ENCODE measurements at places on chromosomes 4 and X. TPM values are rescaled to one million over a fixed set of nuclear protein-coding genes. Genes with fewer than 3 reads are reported as not detected.
A peak's percentile ranks its signal among the peaks of the same experiment; 100 is the strongest.

TMPRSS11A gene
- not detected for total RNA-seq

VCX3B gene
- total RNA-seq, result not detected

BTC gene
- 7.8 TPM for total RNA-seq

TRIM60 gene
- not detected for total RNA-seq

INTU gene
- total RNA-seq, result 27.4 TPM

NAA11 gene
- not detected for total RNA-seq

GRCh38 chr4:47413521-47413920 is 50.0 kb downstream of the COMMD8 start:
- no peak overlapping the region for H3K27ac ChIP-seq
- H3K27me3 ChIP-seq, result no peaks in the 10 kb centered on the region
- no peaks in the 10 kb centered on the region for H3K4me1 ChIP-seq
- no peaks in the 10 kb centered on the region for H3K36me3 ChIP-seq
- no peak overlapping the region for H3K4me3 ChIP-seq
- no peak for DNase-seq

- H3K4me1 ChIP-seq, result no peaks in the 10 kb centered on the region
- no peak overlapping the region for H3K27ac ChIP-seq
- no peak overlapping the region for H3K4me3 ChIP-seq
- no peak for DNase-seq
These were observed 9.6 kb upstream of the SGMS2 start for GRCh38 chr4:107815158-107815557.

DNA sequence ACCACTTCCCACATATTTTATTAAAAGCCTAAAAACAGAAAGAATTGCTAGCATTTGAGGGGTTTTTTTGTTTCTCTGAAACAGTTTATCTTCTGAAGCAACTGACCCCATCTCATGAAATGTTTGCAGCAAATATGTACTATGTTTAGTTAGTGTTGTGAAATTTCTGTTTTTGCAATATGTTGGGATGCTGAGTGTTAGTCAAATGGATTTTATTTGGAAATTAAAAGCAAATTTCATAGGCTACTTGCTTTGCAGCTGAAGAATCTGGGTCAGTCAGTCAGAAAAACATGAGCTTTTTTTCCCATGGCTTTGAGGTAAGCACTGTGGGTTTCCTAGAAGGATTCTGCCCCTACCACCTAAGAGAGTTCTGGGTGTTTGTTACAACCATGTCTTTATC is 184.9 kb upstream of the DKK2 start:
- no peak overlapping the region for H3K27ac ChIP-seq
- H3K27me3 ChIP-seq, result no peaks in the 10 kb centered on the region
- no peak for DNase-seq
- no peak overlapping the region for H3K4me3 ChIP-seq

DNA sequence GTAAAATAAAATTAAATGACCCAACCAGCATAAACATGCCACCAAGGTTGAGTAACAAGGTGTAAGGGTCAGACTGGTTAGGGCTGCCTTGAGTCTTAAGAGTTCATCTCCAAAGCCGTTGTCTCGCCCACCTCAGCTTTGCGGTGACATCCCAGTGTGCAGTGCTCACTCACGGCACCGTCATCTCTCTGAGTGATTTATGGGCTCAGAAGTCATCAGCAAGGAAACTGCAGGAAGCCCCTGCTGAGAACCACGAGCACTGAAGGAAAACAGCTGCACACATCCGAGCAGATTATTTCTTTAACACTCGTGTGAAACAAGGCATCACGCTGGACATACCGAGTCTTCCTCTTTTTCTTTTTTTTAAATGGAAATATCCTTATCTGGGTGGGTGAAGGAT is 411.1 kb downstream of the TRIML1 start:
- no peaks in the 10 kb centered on the region for H3K4me1 ChIP-seq
- H3K27ac ChIP-seq, result no peak overlapping the region
- H3K4me3 ChIP-seq, result no peak overlapping the region
- no peaks in the 10 kb centered on the region for H3K36me3 ChIP-seq
- no peak for DNase-seq

- no peak for DNase-seq
- no peak overlapping the region for H3K27ac ChIP-seq
- H3K36me3 ChIP-seq, result no peaks in the 10 kb centered on the region
- H3K27me3 ChIP-seq, result peaks cover 99% of the 10 kb centered on the region
- no peaks in the 10 kb centered on the region for H3K4me1 ChIP-seq
These were observed 85.7 kb downstream of the FAM53A start for GRCh38 chr4:1598206-1599025.

DNA sequence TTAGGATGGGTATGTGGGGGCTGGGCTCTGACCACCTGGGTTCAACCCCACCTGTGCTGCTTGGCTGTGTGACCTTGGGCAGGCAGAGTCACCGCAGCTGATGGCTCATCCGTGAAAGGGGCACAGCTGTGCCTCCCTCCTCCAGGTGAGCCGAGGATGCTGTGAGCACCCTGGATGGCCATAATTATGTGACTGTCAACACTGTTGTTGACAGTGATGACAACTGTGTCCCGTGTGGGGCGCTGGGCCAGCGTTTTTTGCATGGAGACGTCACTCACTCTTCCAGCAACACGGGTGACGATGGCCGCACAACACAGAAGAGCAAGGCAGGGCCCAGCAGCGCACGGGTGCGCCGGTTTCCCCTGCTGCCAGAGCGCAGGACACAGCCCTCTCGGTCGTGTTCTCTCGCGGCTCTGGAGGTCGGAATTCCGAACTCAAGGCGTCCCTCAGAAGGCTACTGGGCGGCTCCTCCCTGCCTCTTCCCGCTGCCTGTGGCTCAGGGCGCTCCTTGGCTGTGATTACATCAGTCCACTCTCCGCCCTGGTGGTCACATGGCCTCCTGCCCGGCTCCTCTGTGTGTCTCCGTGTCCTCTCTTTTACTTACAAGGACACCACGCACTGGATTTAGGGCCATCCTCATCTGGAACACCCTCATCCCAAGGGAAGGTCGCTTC is 1.3 kb downstream of the SH3TC1 start:
- H3K27me3 ChIP-seq, result no peaks in the 10 kb centered on the region
- peak overlapping the region; percentile 87 for H3K27ac ChIP-seq
- peaks cover 51% of the 10 kb centered on the region for H3K4me1 ChIP-seq
- peaks cover 7% of the 10 kb centered on the region for H3K36me3 ChIP-seq
- peak overlapping the region; percentile 46 for H3K4me3 ChIP-seq
- DNase-seq, result peak; percentile 68

DNA sequence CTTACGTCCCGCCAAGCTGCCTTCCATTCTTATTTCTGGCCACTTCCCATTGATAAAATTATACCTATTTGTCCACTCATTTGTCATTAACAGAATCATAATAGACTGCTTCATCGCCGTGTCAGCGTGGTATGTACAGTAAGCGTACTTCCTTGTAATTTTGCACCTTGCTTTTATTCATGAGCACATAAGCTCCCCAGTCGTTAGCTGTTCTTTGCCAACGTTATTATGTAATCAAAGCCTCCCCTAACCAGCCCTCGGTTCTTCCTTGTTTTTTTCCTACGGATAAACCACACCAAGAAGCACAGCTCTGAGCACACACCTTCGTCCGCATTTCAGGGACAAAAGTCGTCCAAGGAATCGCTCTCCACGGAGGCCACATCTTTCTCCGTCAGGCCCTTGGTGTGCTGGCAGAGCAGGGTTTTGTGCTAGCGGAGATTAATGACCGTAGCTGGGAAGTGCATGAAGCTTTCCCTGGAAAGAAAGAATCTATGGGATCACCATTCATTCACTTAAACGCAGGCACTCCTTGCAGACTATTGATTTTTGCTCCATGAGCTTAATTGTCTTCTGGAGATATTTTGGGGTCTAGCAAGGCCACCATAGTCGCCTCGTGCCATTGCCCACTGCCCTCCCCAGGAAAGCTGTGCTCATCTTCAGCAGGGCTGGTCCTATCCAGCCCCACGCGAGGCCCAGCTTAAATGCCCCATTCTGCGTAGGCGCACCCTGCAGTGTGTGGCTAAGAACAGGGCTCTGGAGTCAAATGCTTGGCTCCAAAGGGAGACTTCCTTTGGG is 200.9 kb upstream of the PSAPL1 start:
- no peaks in the 10 kb centered on the region for H3K27me3 ChIP-seq
- no peak overlapping the region for H3K4me3 ChIP-seq
- H3K36me3 ChIP-seq, result no peaks in the 10 kb centered on the region
- no peaks in the 10 kb centered on the region for H3K4me1 ChIP-seq
- no peak overlapping the region for H3K27ac ChIP-seq

DNA sequence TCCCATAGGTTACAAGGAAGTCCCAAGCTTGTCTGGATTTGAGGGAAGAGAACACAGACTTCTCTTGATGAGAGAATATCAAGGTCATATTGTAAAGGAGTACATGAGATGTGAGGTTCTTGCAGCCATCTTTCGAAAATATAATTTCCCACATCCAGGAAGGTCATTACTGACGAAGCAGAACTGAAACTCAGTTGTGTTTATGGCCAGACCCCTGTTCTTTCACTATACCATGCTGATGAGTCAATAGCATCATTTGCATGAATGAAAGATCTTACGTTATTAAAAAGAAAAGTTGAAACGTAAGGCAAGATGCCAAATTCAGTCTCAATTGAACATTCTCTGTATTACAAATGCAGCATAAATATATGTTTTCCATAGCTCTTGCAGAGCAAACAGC is 14.2 kb upstream of the CCDC149 start:
- no peaks in the 10 kb centered on the region for H3K27me3 ChIP-seq
- H3K27ac ChIP-seq, result no peak overlapping the region
- H3K4me1 ChIP-seq, result no peaks in the 10 kb centered on the region

GRCh38 chr4:176367771-176368465 is 48.2 kb downstream of the SPCS3 start:
- H3K27me3 ChIP-seq, result no peaks in the 10 kb centered on the region
- H3K4me1 ChIP-seq, result no peaks in the 10 kb centered on the region
- H3K27ac ChIP-seq, result no peak overlapping the region
- DNase-seq, result no peak
- H3K4me3 ChIP-seq, result no peak overlapping the region

DNA sequence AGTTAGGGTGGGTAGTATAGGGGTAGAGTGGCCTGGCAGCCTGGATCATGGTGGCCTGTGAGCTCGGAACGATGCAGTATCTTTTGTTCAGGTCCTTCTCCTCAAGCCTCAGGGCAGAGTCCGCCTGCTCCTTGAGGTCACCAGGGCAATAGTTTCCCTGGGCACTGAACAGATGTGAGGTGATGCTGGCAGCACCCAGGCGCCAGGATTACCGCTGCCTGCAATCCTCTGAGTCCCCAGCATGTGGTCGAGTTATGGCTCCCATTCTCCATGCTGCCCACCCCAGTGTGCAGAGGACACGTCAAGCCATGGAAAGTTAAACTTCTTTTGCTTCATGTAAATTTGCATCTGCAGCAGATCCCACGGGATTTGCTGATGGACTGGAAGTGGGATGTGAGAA is 38.7 kb downstream of the NEIL3 start:
- no peaks in the 10 kb centered on the region for H3K36me3 ChIP-seq
- no peak for DNase-seq
- no peak overlapping the region for H3K27ac ChIP-seq
- H3K4me1 ChIP-seq, result no peaks in the 10 kb centered on the region
- H3K4me3 ChIP-seq, result no peak overlapping the region
- H3K27me3 ChIP-seq, result no peaks in the 10 kb centered on the region

DNA sequence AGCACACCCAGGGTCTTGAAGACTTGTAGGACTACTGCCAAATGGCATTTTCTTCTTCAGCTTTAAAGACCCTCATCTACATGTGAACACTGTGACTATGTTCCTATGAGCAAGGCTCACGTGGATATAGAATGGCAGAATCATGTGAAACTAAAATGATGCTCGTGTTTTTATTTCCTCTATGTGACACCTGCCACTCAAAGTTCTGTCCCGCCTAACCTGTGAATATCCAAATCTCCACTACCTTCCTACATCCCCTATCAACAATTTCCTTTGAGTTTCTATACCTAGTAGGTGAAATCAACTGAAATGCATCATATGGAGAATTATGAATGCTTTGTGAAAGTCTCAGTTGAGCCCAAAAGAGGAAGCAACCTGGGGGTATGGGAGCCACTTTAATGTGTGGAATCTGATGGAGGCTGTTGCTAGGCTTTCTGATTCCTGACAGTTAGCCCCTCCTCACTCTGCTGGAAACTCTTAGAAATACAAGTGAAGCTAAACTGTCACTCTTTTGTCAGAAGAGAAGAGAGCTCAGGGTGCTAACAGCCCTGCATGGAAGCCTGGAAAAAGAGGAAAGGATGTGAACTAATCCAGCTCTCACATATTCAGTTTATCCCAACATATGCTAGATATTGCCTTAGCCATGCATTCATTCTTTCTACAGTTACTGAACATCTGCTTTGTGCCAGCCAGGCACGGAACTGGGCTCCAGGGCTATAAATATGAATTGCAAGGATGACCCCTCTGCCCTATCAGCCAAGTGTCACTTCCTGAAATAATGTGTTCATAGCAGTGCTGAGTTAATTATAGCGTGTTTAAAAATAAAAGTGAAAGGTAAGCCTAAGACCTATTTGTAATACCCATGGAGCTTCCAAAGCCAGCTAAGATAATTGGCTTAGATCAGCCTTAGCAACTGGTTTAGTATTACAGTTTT is 11.0 kb downstream of the LHFPL1 start:
- no peaks in the 10 kb centered on the region for H3K36me3 ChIP-seq
- no peaks in the 10 kb centered on the region for H3K4me1 ChIP-seq

GRCh38 chr4:43244688-43245382 is 352.3 kb downstream of the GRXCR1 start:
- no peaks in the 10 kb centered on the region for H3K4me1 ChIP-seq
- H3K27ac ChIP-seq, result no peak overlapping the region
- H3K27me3 ChIP-seq, result no peaks in the 10 kb centered on the region
- H3K36me3 ChIP-seq, result no peaks in the 10 kb centered on the region

DNA sequence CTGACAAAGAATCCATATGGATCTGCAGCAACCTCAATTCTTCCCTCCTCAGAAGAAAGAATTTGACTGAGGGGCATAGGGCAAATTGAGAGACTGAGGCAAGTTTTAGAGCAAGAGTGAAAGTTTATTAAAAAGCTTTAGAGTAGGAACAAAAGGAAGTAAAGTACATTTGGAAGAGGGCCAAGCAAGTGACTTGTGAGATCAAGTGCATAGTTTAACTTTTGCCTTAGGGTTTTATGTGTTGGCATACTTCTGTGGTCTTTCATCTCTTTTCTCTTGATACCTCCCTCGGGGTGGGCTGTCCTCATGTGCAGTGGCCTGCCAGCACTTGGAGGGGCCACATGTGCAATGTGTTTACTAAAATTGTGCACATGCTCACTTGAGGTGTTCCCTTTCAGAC is 98.0 kb upstream of the MAGEB16 start:
- H3K4me3 ChIP-seq, result no peak overlapping the region
- H3K4me1 ChIP-seq, result no peaks in the 10 kb centered on the region
- no peaks in the 10 kb centered on the region for H3K36me3 ChIP-seq
- H3K27me3 ChIP-seq, result no peaks in the 10 kb centered on the region
- H3K27ac ChIP-seq, result no peak overlapping the region

- no peak for DNase-seq
- H3K27me3 ChIP-seq, result no peaks in the 10 kb centered on the region
- H3K27ac ChIP-seq, result no peak overlapping the region
- no peaks in the 10 kb centered on the region for H3K4me1 ChIP-seq
These were observed 67.7 kb upstream of the H2AZ1 start for GRCh38 chr4:100017637-100018310.

DNA sequence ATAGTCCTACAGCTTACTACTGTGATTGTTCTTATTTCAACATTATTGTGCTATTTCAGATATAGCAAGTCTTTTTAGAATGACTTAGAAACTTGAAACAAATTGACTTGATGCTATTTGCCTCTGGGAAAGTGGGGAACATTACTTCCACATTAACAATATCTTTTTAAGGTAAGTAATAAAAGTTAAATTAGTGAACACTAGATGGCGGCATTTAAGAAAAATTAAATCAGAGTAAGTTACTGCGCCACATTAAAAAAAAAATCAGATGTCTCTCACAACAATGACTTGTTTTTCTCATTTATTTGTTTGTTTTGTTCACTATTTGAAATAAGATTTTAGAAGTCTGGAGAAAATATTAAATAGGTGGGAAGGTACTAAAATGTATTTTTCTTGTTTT is 1026.9 kb upstream of the SLIT2 start:
- no peaks in the 10 kb centered on the region for H3K36me3 ChIP-seq
- no peak overlapping the region for H3K4me3 ChIP-seq
- peak; percentile 29 for DNase-seq
- no peaks in the 10 kb centered on the region for H3K4me1 ChIP-seq
- H3K27ac ChIP-seq, result no peak overlapping the region
